Fibroblast of skin of left quadriceps (primary cell): ENCODE measurements at places on chromosomes 7 and 10.

GRCh38 chr7:28330384-28331070, 81.8 kb upstream of the CREB5 start:
- DNase-seq, result no peak

GRCh38 chr7:155962968-155963300, 150.7 kb upstream of the SHH start:
- DNase-seq, result no peak

- no peak for DNase-seq
Observed at GRCh38 chr10:46301721-46302479, 15.1 kb downstream of the ANTXRL start.

DNA sequence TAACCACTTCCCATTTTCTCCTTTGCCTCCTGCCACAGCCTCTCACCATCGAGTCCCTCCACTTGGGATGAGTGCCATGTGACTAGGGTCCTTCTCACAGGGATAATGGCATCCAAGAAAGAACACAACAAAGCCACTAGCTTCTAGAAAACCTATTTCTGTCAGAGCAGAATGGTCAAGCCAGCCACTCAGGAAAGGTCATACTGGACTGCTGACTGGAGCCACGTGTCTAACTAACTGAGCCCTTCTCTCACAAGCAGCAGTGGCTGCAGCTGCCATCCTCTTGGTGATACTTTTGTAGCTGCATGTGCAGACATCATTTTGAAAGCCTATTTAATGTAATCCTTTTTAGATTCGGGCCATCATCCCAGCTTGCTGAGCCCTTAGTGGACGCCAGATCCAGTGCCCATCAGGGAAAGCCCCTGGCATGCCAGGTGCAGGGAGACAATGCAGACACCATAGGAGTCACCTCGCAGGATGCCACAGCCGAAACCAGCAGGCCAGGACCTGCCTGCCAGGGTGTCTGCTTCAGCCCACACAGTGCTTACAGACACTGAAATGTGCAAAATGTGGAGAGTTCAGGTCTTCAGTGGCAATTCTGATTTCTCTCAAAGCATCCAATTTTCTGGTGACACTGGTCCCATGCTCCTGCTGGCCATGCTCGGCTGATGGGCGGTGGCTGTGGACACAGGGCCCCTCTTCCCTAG, 98.3 kb upstream of the DDC start:
- DNase-seq, result no peak

- no peak for DNase-seq
Observed at GRCh38 chr7:80654887-80655340, 16.5 kb downstream of the CD36 start.

DNA sequence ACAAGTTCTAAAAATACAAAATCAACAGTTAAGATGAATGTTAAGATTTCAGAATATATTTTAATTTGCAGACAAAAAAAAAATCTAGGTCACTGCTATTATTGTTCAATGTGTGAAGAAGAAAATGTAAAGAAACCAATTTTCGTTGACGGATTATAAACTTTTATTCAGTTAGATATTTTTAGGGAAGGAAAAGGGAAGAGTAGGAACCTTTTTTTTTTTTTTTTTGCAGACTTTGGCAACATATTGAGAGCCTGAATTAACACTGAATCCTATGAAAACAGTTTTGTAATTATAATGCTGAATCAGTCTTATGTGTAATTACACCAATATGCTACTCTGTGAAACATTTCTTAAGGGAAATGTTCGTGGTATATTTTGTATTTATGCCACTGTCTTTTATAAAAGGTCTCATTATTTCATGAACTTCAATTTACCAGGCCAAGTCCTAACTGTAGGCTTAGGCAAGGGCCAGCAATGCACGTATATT, 106.3 kb downstream of the ST8SIA6 start:
- no peak for DNase-seq

DNA sequence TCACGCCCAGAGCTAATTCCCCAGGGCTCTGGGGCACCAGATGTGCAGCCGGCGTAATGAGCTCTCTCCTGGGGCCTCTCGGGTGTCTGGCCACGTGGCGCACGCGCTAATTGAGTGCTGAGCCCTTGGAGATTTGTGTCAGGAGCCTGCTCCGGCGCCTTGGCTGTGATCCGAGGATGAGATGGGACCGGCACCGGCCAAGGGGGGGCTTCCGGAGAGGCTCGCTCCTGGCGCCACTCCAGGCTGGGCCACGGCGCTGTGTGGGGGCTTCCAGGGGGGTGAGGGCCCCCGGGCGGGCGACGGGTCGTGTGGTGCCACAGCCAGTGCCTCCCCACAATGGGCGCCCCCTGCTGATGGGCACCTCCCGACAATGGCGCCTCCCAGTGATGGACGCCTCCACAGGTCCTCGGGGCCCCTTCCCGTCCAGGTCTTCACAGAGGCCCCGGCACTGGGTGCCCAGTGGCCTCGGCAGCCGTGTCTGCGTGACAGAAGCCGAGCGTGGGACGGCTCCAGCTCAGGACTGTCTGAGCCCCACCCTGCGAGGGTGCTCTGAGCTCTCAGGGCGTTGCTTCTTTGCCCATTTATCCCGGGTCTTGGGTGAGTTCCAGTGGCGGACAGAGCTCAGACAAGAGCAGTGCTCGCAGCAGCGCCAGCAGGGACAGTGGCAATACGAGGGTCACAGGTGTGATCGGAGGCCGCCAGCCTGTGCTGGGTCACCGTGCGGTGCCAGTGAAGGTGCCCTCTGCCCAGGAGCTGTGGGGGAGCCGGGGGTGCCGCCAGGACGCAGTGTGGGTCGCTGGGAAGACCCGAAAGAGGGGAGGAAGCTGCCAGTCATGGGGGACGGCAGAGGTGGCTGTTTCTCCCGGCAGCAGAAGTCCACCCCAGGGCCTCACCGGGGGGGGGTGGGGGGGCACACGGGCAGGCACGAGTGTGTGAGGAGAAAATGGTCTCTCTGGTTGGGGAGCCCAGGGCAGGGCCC, 8.2 kb upstream of the NKX6-2 start:
- DNase-seq, result no peak

DNA sequence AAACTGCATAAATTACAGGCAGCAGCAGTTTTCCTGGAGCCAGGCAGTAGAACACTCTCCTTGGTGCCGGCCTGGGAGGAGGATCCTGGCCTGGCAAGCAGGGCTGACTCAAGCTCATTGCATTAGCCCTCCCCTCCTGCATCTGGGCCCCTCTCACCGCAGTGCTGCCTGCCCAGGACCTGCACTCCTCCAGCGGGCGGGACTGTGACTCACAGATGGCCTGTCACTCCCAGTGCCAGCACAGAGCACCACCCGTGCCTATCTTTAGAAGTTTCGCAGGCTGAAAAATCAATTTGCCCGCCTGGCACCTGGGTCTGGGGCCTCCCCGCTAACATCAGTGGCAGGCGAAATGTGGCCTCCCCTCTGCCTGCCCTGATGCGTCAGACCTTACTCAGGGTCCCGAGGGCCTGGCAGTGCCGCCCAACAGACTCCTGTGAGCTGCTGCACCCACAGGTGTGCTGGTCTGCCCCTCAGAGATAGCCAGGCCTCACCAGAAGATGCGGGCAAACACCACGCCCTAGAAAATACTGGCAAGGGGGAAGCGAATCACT, 123.8 kb downstream of the KCNMA1 start:
- DNase-seq, result peak; percentile 67

DNA sequence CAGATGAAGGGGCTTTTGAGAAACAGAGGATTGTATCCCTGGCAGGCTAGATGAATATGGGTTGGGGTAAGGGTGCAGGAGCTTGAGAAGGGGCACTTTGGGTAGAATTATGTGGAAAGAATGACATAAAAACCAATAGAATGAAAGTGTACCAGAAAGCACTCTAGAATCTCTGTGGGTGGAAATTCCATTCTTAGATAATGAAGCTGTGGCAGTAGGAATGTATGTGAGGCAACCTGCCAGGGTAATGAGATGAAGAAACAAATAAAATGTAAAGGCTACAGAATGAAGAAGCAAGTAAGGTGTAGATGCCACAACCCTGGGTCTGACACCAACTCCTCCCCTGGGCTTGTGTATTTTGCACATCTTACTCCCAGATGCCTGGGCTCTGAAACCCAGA, 16.8 kb downstream of the NOBOX start:
- DNase-seq, result peak; percentile 56

GRCh38 chr7:80950550-80950967, 31.7 kb upstream of the SEMA3C start:
- DNase-seq, result peak; percentile 22

DNA sequence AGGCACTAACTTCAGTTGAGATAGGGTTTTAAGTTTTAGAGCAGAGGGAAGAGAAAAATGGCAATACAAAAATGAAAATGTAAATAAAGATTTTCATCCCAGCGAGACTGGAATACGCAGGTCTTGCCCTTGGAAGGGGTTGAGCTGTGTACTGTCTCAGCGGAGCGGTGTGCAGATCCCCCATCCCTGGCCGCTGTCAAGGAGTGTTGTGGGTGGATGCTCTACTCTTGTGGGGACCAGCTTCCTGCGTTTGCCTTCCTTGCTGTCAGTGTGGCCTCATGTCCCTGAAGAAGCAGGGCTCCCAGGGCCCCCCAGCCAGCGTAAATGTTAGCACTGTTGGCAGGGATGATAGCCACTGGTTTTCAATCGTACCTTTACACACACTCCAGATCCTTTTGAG, 249.7 kb upstream of the PITRM1 start:
- no peak for DNase-seq

DNA sequence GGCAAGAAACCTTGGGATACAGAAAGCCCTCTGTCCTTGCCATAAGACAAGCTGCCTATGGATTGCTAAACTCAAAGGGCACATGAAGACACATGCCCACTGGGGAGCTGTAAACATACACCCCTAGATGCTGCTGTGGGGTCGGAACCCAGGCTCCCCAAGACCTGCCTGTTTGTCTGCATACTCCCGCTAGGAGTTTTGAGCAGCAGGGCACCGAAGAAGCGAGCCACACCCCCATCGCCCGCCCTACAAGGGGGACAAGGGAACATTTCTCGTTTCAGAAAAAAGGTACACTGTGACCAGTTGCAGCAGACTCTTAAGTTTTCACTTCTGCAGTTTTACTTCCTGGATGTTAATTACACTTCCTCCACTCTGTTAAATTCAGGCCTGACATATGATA, 680.2 kb upstream of the GHITM start:
- no peak for DNase-seq

DNA sequence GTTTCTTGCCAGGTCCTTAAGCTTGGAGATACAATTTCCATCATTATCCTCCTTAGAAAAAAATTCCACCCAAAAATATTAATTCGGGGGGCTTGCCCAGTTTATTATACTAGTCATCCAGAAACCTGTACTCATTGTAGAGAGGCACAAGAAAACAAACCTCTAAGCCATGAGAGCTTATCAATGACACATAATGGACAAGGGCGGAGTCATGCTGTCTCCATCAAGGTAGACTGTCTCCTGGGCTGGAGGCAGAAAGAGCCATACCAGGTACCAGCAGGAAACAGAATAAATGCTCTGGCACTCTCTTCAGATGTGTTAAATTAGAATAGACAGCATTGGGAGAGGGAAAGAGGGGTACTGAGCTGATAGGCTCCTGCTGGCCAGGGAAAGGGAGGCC, 69.8 kb upstream of the GSDME start:
- DNase-seq, result no peak

- DNase-seq, result no peak
Observed at GRCh38 chr7:24764972-24765744, 7.9 kb upstream of the GSDME start.

- no peak for DNase-seq
Observed at GRCh38 chr10:24898501-24898900, 53.9 kb downstream of the PRTFDC1 start.

GRCh38 chr10:43071865-43072650, 4.8 kb upstream of the RET start:
- DNase-seq, result no peak

DNA sequence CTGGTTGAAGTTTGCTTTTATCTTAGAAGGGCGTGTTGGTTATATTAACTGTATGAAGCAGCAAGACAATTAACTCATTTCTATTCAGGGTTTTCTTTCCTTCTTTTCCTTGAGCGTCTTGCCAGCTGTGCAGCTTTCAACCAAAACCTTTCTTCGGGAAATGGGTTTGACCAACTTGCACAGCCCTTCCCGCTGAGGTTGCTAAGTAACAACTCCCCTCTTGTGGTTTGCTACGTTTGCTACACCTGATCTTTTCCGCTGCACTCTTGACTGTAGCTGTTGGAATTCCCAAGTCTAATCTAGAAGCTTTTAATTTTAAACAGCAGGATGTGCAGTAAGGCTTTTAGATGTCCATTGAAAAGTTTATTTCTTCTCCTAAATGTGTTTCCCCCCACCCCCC, 116.9 kb downstream of the CDCA7L start:
- no peak for DNase-seq

GRCh38 chr10:126199221-126199998, 188.9 kb downstream of the ADAM12 start:
- peak; percentile 88 for DNase-seq

- no peak for DNase-seq
Observed at GRCh38 chr10:43237631-43238446, 29.0 kb downstream of the RASGEF1A start.

GRCh38 chr10:93859049-93859655, 34.6 kb upstream of the SLC35G1 start:
- no peak for DNase-seq

- DNase-seq, result no peak
Observed at GRCh38 chr10:132538790-132539421, 1.3 kb downstream of the INPP5A start.

DNA sequence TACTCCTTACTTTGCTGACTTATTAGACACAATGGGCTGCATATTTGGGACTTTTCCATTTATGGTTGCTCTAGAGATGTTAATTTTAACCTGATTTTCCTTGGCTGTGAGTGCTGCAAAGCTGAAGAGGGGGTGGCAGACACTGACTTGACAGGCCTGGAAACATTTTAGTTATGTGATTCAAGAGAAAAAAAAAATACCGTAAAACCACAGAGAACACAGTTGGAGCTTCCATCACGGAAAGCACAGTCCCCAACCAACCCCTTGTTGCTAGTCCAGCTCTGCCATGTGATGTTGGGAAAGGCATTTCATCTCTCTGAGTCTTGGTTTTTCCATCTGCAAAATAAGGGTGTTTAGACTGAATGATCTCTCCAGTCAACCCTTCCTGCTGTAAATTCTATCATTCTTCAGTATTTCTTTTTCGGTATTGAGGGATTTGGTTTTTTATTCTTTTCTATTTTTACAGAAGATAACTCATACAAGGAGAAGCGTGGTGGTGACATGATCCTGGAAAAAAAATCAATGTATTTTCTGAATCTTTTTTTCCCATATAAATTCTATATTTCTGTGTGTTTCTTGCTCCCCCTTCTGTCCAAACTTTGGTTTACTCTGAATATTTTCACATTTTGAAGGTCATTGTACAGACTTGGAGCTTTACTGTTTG, 246.1 kb downstream of the REEP3 start:
- peak; percentile 72 for DNase-seq
